Epithelial cell of proximal tubule (primary cell): ENCODE measurements at places on chromosomes 5 and 9. TPM values are rescaled to one million over a fixed set of nuclear protein-coding genes. Genes with fewer than 3 reads are reported as not detected.

The C1QTNF2 gene
- total RNA-seq = 0.17 and 0.22 TPM in 2 replicates

GRCh38 chr9:118991366-118992285, 377.6 kb downstream of the BRINP1 start:
- DNase-seq = peak; percentile 32

The NEUROG1 gene
- total RNA-seq = not detected in 2 replicates

GRCh38 chr5:124059200-124059599, 547.2 kb downstream of the CSNK1G3 start:
- peak; percentile 44 for DNase-seq

DNA sequence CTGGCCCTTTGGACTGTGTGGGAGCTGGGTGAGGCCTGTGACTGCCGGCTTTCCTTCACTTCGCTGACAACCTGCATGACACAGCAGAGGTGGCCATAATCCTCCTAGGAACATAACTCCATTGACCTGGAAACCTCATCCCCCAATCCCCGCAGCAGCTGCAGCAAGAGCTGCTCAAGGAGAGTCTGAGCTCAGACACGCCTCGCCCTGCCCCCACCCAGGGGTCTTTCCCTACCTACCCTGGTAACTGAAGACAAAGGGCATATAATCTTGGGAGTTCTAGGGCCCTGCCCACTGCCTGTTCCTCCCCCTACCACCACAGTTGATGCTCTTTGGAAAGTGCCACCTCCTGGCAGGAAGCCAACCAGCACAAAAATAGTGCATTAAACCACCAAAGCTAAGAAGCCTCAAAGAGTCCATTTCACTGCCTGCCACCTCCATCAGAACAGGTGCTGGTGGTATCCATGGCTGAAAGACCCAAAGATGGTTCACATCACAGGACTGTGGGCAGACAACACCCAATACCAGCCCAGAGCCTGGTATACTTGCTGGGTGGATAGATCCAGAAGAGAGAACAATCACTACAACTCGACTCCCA, 18.4 kb downstream of the TRIM36 start:
- no peak for DNase-seq

The MYOZ3 gene
- 2.2 and 3.6 TPM in 2 replicates for total RNA-seq

GRCh38 chr5:96548905-96549304, 113.3 kb upstream of the CAST start:
- DNase-seq = no peak

The SH2D3C gene
- total RNA-seq = not detected in 2 replicates

DNA sequence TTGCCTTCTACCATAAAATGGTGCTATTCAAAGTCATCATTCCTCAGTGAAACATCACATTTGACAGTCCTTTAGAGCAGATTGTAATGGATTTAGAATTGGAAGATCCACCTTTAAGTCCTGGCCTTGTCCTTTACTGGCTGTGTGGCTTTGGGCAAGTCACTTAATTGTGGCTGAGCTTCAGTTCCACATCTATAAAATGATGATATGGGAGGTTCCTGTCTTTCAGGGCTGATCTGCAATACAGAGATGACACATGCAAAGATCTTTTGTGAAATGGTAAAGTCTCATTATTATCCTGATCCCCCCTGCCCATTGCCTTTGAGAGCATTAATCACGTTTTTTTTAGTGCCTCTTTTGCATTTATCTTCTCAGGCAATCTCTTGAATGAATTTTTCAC, 58.2 kb downstream of the ZFAND5 start:
- DNase-seq = no peak

The DIPK1B gene
- 11.4 and 20.3 TPM in 2 replicates for total RNA-seq

DNA sequence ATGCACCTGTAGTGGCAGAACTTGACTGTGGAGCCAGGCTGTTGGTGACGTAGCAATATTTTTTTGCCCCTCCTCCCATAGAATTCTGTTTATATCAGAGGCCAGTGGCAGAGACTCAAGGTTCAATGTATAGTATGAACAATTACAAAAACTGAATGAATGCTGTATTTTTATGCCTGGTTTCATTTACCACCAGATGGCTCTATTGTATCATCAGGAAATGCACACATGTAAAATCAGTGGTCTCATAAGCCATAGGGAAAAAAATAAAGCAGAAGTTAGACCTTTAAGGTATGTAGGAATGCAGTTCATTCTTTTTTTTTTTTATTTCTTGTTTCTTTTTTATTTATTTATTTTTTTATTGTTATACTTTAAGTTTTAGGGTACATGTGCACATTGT, 43.6 kb downstream of the CCDC192 start:
- DNase-seq = no peak

DNA sequence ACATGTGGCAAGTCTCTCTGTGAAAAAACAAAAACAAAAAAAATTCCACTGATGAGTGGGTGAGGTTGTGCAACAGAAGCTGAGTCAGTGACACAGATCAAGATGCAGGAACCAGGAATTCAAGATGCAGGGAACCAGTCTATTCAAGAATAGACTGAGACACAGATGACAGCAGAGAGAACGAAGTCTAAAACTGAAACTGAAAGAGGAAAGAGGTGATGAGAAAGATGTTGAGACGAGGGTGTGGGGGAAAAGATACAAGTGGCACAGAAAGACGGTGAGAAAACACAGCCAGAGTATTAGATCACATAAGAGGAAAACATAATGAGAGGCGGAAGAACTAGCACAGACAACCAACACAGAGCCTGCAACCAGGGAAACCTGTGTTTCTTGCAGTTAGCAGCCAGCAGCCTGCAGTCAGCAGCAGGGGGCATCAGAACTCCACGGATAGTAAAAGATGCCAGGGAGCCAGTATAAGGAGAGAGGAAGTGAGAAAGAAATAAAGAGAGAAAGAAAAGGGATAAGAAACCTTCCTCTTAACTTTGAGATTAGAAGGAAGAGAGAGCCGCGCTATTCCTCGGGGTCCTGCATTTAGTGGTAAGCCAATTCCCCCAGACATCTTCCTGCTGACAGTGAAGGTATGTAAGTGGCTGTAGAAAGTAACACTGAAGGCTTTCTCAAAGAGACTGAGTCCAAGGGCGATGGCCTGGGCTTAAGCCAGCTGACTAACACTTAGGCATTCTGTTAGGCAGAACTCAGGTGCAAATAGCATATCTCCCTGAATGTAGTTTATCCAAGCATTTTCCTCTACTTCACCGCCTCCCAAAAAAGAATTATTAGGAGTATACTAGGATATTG, 79.0 kb downstream of the TLR4 start:
- peak; percentile 71 for DNase-seq

DNA sequence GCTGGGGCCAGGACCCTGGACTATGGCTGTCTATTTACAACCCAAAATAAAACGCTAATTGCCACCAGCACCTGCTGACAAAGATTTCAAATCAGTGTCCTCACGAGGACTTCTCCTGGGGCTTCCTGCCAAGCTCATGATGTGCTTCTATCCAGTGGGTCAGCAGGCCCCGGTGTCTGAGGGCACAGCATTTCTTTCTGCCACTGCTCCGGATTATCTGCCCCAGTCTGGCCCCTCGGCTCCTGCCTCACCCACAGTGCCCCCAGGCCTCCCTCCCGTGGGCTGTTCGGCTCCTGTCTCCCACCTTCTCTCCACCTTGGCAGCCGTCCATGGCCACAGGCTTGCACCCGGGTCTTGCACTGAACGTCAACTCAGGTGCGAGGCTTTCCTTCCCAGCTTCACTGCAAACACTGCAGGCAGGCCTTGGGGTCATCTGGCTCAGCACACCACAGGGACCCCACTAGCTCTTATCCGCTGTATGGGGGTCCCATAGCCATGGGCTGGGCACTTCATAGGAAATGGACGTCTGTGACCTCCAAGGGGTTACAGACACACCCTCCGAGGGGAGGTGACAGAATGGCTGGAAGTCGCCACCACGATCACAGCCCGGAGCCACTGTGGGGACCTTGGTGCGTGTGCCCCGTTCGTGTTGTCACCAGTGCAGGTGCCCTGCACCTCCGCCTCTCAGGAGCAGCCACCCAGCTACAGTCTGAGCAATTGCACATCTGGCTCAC, 43.8 kb upstream of the FCN1 start:
- DNase-seq = no peak

The ANKRD18B gene
- total RNA-seq = 3.1 and 3.4 TPM in 2 replicates
